AG09309 (cell line): ENCODE measurements at places on chromosomes 6 and 20.

DNA sequence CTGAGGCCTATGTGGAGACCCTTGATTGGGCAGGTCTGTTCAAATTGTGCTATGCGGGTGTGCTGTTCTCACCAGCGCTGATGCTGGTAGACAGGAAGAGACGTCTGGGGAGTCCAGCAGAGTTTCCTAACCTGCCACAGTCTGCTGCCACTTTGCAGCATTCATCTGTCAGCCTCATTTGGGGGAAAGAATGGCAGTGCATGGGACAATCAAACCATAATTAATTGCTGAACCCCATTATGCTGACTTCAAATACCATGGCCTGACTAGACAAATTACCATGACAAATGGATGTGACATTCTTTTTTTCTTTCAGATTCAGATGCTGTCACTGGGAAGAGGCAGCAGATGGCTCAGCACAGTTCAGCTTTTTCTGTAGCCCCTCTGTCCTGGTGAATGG is 171.4 kb upstream of the SYNDIG1 start:
- no peak for DNase-seq

- DNase-seq, result no peak
These were observed 453.2 kb downstream of the QKI start for GRCh38 chr6:163867518-163868292.

DNA sequence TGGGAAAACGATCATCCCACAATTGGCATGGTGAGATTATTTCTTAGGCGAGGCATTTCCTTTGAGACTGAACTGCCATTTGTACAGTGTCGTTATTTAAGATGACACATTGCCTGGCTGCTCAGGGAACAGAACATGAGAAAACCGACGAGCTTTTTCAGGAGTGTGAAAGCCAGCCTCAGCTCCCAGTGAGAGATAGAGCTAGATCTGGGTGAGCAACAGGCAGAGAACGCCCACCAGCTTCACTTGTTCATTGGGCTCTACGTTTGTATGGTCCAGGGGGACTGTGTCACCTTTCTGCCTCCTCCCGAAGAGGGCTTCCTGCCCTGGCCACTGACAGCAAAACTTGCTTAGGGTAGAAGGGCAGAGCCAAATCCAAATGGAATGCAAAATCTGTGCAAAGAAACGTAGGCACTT is 378.1 kb downstream of the RNGTT start:
- no peak for DNase-seq

- no peak for DNase-seq
These were observed 131.2 kb upstream of the CDYL start for GRCh38 chr6:4644996-4645395.

GRCh38 chr20:47802975-47803374 is 17.7 kb upstream of the SULF2 start:
- DNase-seq, result no peak

DNA sequence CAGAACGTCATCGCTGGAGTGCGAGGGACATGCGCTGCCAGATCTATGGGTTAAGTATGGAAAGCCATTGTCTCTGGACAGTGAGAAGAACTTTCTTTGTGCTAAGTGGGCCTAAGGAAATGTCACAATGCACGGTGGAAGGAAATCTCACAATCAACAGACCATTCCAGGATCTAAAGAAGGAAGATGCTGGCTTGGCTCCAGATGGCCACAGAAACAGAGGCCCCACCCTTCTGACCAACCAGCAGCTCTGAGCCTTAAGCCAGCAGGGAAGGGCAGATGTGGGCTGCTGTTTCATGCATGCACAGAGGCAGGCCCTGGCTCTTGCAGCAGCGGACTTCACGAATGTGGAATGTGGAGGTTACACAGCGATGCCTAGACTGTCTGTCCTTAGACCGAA is 156.3 kb downstream of the SOBP start:
- no peak for DNase-seq

DNA sequence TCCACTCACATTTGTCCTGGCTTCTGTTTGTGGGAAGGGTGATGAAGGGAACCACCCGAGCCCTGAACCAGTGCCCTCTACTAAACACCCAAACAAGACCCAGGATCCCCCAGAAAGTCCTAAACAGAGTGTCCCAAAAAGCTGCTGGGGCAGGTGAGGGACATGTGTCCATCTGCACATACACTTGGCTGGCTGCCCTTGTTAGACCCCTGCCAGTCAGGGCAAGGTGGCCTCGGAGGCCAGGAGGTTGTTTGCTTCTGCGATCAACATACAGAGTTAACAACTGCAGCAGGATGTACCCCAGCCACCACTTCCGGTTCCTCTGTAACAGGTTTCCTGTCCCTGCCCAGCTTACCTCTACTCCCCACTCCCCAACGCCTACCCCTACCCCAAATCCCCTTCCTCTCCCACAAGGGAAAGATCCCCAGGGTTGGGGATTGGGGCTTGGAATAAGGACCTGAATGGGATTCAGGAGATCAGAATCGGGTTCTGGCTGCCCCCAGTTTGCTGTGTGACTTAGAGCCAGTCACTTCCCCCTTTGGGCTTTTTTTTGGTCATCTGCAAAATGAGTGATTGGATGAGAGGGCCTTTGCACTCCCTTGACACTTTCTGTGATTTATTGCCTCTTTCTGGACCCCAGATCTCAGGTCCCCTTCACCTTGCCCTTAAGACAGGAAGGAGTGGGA is 13.9 kb downstream of the DEF6 start:
- DNase-seq, result no peak

- no peak for DNase-seq
These were observed 16.6 kb downstream of the NKX2-4 start for GRCh38 chr20:21380711-21381110.
